GDM1 (cell line): ENCODE measurements at places on chromosomes 11 and 22.

- no peak for DNase-seq
Measured at GRCh38 chr22:31425331-31426050, 26.1 kb downstream of the DRG1 start.

- no peak for DNase-seq
Measured at GRCh38 chr11:15519911-15520310, 405.2 kb downstream of the INSC start.

DNA sequence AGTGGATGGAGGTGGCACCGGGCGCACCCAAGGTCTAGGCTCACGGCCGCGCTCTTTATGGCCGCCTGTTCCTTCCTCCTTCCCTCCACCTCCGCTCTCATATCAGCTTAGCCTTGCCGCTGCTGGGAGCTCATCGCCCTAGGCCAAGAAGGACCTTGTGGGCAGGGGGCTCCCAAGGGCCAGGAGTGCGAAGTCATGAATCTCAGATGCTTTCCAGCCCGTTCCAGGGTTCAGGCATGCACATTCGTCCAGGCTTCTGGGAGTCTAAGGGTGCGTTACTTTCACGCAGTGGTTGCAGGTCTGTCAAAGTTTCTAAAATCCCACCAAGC is 4.1 kb upstream of the GALR3 start:
- DNase-seq, result no peak

GRCh38 chr11:71574418-71574817 is 8.3 kb downstream of the KRTAP5-11 start:
- no peak for DNase-seq

GRCh38 chr22:29704528-29705285 is 15.1 kb upstream of the CABP7 start:
- DNase-seq, result no peak

GRCh38 chr22:38204784-38205183 is 3.0 kb downstream of the MAFF start:
- no peak for DNase-seq

GRCh38 chr22:30183861-30184278 is 62.7 kb downstream of the LIF start:
- no peak for DNase-seq

DNA sequence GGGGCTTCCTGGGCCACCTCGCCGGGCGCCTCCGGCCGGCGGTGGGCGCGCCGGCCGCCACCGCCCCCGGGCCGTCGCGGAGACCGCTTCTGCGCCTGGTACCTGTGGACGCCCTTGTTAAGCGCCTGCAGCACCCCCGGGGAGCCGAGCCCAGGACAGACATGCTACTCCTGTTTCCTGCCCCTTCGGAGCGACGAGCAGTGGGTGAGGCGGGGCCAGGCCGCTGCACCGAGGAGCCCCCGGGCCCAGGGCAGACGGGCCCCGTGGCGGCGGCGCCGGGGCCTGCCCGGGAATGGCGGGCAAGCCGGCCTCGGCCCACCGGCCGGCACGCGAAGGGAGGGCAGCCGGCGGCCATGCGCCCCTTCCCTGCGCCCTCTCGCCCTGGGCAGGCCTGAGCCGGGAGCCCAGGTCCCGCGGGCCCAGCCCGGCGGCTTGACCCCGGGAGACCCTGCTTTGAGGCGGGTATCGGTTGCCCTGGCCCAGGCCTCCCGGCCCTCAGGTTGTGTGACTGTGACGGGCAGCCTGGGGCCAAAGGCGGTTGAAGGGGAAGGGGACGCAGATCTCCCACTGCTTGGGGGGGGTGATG is 789 bp upstream of the KDM2A start:
- DNase-seq, result no peak
